ENCODE measurements at places on chromosomes 5 and 9.

DNA sequence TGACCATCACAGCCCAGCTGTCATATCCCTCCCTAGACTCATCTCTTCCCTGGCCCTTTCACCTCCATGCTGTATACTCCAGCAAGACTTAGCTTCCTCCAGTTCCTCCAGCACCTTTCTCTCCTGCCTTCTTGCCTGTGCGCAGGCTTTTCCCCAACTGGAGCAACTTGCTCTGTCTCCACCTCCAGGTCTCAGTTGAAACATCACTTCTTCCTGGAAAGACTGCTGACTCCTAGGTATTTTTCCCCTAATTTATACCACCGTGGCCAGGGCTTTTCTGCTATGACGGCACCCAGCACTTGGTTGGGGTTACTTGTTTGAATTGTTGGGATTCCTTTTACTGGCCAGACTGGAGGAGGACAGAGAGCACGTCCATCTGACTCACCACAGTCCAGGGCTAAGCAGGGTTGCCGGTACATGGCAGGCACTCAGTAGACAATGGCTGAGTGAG, 67.5 kb downstream of the KCNIP1 start:
- no peak for DNase-seq

- no peak for DNase-seq
Measured at GRCh38 chr5:36238502-36239295, 3.0 kb downstream of the NADK2 start.

- no peak for DNase-seq
Measured at GRCh38 chr5:60522292-60522905, 177.6 kb downstream of the DEPDC1B start.

DNA sequence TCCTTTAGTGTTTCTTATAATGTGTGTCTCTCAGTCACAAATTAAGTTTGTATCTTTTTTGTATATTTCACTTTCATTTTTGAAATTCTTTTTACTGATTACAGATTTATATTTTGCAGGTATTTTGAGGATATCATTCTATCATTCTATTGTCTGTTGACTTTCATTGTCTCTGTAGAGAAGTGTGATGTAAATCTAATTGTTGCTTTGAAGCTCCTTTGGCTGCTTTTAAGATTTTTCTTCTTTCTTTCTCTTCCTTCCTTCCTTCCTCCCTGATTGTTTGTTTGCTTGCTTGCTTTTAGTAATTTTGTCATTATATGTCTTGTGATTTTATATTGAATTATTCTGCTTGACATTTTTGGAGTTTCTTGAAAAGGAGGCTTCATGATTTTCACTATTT, 75.3 kb upstream of the MAST4 start:
- no peak for DNase-seq

DNA sequence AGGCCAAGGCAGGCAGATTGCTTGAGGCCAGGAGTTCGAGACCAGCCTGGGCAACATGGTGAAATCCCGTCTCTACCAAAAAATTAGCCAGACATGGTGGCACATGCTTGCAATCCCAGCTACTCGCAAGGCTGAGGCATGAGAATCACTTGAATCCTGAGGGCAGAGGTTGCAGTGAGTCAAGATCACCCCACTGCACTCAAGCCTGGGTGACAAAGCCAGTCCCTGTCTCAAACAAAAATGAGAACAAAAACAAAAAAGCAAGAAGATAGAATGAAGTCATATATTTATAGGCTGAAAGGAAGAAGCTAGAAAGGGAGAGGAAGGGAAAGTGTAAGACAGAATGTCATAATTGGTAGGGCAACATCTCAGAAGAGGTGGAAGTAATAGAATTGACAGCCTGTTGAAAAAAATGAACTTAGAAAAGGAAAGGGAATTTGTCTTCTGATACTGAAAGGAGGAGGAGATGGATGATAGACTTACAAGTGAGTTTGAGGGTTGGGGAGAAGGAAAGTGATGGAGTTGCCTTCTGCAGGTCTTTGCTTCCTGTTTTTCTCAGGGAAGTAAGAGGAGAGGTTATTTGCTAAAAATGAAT, 32.2 kb downstream of the CARD6 start:
- DNase-seq: no peak

GRCh38 chr9:83219154-83219923, 156.4 kb upstream of the RASEF start:
- no peak for DNase-seq

- no peak for DNase-seq
Measured at GRCh38 chr9:120099065-120099464, 480.9 kb downstream of the CDK5RAP2 start.

DNA sequence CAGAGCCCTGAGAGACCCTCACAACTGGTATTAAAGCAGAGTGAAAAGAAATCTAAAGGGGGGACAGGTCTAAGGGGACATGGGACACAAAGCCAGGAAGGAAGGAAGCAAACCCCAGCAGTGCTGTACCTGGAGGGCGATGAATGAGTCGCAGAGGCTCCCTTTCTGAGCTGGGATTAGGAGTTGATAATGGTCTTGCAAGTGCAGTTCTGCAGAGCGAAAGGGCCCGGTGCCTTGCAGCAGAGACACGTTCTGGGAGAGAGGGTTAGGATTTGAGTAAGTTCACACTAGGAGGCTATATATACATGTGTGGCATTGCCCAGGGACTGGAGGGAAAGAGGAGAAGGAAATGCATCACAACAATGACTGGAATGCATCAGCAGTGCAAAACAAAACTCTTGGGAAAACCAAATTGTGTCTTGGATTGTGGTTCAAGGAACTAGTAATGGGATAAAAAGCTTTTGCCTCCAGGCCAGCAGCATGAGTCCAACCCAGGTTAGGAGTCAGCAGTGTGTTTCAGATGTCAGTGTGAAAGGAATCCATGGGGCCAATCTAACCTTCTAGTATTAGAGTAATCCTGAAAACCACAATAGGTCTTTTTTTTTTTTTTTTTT, 38.8 kb upstream of the LIFR start:
- no peak for DNase-seq

DNA sequence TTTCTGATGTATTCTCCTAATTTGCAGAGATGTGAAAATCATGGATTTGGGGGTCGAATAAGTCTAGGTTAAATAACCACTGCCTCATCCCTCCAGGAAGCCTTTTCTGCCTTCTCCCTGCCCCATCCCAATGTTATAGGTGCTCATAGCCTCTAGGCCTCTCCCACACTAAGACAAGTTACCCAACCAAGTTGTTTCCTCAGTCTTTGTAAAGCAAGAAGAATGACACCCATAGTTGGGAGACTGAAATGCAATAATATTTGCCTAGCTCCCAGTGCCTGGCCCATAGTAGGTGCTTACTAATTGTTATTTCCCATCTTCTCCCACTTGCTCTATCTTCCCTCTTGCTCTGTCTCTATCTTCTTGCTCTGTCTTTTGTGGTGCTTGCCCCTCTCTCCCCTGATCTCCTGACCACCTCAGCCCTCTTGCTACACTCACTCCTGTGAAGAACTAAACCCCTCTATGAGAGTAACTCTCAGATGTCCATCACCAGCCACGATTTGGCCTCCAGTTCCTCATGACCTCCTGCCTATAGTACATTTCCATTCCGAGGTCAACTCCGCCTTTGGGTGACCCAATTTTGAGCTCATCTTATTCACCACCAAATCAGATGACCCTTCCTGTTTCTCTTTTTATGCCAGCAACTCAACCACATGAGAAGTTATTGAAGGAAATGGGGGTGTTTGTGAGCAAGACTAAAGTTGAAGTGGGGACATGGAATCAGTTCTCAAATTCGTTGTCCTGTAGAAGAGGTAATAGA, 7.0 kb downstream of the AFAP1L1 start:
- no peak for DNase-seq

GRCh38 chr9:36991516-36992134, 42.4 kb downstream of the PAX5 start:
- DNase-seq: no peak

- DNase-seq: no peak
Measured at GRCh38 chr5:136864960-136865359, 499.6 kb upstream of the TRPC7 start.

DNA sequence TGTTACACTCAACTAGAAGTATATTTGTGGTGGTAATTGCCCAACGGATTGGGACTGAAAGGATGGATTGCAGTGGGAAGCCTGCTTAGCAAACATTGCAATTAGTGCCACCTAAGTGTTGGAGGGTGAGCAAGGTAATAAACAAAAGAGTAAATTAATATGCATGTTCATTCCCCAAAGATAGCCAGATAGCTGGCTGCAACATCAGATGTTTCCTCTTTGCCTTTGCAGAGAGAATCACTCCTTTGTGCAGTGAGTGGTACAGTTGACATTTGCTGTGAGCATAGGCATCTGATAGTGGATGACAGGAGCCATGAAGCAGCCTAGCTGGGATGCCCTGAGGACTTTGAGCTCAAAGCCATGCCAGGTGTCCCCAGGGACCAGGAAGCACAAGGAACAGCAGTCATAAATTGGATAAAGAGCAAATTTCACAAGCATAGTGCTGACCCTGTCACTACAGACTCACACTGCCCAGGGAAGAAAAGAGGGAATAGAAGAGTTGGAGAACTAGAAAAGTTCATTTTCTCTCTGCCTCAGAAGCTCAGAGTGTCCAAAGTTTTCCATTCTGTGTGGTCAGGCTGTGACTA, 336.1 kb upstream of the SLC30A5 start:
- no peak for DNase-seq

GRCh38 chr9:134420974-134421432, 94.7 kb downstream of the RXRA start:
- DNase-seq: no peak

DNA sequence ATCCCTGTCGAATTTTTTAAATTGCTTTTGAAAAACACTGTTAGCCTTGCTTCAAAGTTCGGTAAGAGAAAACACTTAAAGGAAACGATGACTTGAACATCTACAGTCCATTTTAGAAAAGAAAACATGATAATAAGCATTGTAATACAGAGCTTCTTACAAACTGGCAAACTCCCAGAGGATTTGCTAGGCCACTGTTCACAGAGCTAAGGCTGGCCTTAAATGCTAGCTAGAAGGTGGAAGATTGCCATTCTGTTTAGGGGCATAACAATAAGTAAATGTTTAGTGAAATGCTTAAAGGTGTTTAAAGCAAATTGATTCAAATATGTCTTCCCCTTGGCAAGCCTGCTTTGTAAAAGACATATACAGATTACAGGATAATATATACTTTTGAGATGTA, 169.6 kb downstream of the TLE4 start:
- DNase-seq: no peak

DNA sequence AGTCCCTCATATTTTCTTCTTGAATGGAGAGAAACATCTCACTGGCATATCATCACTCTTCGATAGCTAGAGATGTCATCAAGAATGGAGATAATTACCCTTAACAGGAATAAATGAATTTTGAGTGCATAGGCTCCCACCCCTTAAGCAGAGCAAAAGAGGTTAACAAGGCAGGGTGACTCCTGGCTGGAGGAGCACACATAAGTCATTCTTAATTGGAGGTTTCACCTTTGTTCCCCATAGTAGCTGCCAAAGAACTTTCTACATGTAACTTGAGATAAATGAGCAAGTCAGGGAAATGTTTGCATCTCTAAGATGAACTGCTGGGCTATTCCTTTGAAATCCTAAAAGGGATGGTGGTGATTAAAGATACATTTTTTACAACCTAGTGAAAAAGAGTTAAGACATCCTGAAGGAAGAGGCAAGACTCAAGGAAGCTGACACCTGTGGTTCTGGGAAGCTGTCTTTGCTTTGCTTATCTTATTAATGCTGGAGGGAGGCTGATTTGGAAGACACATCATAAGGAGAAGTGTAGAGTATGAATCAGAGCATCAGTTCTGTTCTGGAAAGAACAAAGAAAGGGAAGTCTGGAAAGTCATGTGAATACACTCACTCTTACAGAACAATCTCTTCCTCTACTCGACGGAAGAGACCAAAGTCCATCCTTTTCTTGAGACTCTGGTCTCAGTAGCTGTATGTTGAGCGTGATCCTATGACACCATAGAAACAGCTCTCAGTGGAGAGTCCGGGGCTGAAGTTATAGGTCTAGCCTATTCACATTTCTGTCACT, 326.3 kb downstream of the OSTF1 start:
- no peak for DNase-seq

- no peak for DNase-seq
Measured at GRCh38 chr5:135559354-135559753, 19.4 kb downstream of the CXCL14 start.

GRCh38 chr9:127336506-127337352, 60.2 kb upstream of the SLC2A8 start:
- peak; percentile 48 for DNase-seq

GRCh38 chr5:139949710-139950109, 93.4 kb downstream of the NRG2 start:
- DNase-seq: no peak

DNA sequence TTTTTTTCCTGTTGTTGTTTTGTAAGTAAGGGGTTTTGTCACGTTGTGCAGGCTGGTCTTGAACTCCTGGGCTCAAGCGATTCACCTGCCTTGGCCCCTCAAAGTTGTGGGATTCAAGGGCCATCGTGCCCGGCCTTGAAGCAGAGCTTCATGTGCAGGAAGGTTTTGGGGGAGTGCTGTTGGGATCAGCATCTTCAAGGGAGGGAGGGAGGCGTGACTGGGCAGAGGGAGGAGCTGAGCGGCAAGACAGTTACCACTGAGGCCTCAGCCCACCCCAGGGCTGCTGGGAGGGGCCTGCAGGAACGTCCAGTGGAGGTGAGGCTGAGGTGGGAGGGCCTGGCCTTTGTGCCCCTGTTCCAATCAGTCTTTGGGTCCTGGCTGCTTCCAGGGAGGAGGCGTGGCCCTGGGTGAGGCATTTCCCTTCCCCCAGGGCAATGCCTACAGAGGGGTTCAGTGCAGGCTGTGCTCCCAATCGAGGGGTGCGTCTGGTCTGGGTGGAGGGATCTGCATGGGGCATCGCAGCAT, 21.4 kb downstream of the OR2V1 start:
- no peak for DNase-seq

- peak; percentile 6 for DNase-seq
Measured at GRCh38 chr5:127330116-127330515, 39.5 kb downstream of the MEGF10 start.

DNA sequence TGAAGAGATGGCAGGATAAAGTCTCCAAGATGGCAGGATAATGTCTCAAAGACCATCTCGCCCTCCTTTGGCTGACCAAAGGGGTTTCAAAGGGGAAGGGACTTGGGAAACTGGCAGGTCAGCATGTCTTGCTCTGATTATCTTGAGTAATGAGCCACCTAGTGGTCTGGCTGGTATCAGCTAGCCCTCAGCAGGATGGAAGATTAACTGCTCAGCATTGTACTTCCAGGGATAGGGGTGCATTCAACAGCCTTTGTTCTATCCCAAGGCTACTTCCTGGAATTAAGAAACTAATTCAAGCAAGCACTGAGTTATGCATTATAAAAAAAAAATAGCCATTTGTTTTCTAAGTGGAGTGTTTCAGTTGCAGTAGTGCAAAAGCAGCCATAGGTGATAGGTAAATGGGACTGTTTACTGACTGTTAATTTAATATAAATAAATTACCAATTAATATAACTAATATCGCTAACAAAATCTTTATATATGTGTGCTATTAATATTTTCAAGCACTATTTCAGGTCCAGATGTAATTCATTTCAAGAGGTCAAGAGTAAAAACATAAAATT, 555.5 kb downstream of the CDH9 start:
- DNase-seq: peak; percentile 81
